ENCODE measurements at places on chromosomes 13 and 19. TPM values are rescaled to one million over a fixed set of nuclear protein-coding genes. Genes with fewer than 3 reads are reported as not detected.

DNA sequence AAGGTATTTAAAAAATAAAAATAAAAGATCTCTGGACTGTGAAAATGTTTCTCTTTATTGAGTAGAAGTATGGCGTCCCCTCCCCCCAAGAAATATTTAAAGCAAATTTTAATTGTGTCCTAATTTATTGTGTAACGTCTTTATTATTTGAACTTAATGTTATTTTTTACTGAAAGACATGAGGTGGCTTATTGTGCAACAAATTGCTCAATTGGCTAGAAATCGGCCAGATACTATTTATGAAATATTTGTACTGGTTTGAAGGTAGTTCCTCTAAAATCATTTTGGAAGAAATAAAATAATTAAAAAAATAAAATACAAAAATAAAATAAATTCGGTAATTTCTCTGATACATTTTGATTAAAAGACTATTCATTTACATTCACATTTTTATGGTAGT, 162.3 kb downstream of the DACH1 start:
- DNase-seq, result no peak

- no peak for DNase-seq
These were observed 17.9 kb upstream of the SHFL start for GRCh38 chr19:10068205-10068604.

GRCh38 chr19:3207461-3208242, 16.8 kb upstream of the CELF5 start:
- no peak for DNase-seq

- no peak for DNase-seq
These were observed 66.8 kb downstream of the KCTD15 start for GRCh38 chr19:33863436-33863835.

DNA sequence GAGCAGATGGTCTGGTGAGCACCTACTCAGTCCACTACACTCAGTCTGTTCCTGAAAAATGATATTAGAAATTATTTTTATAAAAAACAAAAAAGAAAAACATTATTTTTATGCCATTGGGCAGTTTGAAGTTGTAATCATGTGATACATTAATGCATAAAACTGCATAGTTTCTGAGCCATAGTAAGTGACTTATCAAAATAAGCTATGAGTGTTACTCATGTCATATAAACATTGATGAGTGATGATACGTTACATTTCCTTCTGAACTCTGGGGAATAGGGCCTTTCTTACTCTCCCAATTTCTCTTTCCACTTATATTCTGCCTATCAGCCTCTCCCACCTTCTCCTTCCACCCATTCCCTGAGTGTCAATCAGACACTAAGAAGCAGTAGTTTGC, 8.9 kb downstream of the ZNF805 start:
- no peak for DNase-seq

DNA sequence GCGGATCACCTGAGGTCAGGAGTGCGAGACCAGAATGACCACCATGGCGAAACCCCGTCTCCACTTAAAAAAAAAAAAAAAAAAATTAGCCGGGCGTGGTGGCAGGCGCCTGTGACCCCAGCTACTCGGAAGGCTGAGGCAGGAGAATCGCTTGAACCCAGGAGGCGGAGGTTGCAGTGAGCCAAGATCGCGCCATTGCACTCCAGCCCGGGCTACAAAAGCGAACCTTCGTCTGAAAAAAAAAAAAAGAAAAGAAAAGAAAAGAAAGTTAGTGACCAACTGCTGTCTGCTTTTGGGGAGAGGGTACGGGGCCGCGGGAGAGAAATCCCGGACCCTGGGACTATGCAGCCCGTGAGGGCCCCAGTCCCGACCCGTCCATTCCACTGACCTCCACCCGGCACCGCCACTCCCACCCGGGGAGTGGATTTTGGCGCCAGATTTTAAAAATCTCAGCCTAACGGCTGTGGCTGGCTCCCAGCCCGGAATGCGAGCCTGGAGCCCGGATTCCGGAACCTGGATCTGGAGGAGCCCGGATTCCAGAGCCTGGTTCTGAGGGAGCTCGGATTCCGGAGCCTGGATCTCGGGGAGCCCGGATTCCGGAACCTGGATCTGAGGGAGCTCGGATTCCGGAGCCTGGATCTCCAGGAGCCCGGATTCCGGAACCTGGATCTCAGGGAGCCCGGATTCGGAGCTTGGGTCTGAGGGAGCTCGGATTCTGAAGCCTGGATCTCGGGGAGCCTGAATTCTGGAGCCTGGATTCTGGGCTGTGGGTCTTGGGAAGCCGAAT, 6.1 kb upstream of the LMNB2 start:
- DNase-seq, result peak; percentile 98

DNA sequence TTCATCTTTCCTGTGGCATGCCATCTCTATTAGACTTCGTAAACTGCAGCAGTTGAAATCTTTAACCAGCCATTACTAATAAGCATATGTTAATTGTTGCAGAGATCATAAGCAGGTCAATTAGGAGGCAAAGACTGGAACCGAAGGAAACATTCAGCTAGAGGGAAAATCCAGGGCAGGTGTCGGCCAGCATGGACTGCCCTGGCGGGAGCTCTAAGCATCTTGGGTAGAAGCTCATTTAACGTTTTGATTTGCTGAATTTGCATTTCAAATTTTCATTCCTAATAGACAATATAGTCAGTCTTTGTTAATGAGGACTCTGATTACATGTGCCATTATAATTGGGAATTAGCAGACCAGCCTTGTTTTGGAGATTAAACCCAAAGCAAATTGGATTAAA, 238.6 kb downstream of the POU4F1 start:
- no peak for DNase-seq

DNA sequence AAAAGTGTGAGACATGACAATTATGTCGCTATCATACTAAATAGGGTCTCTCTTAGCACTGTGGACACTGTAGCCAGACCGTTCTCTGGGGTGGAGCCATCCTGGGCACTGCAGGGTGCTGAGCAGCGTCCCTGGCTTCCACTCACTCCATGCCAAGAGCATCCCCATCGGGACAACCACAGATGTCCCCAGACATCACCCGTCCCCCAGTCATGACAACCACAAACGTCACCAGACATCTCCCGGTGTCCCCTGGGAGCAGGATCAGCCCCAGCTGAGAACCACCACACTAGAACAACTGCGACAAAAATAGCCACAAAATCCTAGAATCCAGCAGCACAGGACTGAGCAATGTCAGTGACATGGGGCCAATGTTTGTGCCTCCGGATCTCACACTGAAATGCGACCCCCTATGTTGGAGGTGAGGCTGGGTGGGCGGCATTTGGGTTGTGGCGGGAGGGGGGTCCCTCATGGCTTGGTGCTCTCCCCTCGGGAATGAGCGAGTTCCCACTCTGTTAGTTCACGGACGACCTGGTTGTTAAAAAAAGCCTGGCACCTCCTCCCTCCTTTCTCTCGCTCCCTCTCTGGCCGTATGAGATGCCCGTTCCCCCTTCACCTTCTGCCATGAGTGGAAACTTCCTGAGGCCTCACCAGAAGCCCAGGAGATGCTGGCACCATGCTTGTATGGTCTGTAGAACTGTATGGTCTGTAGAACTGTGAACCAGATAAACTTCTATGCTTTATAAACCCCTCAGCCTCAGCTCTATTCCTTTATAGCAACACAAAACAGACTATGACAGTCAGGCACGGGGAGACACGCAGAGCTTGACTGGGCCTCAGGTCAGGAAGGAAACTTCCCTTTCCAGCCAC, 93.9 kb downstream of the GADD45B start:
- DNase-seq, result no peak

DNA sequence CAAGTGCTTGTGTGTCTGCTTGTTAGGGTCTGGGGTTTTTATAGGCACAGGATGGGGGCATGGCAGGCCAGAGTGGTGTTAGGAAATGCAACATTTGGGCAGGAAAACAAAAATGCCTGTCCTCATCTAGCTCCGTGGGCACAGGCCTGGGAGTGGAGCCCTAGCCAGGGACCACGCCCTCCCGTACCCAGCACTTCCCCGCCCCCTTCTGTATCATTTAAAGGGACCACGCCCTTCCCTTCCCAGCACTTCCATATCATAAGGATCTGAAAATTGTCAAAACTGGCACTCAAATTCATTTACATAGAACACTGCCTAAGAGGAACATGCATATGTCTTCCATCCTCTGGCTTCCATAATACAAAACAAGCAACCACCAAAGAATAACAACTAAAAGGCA, 185.8 kb downstream of the B3GLCT start:
- no peak for DNase-seq

DNA sequence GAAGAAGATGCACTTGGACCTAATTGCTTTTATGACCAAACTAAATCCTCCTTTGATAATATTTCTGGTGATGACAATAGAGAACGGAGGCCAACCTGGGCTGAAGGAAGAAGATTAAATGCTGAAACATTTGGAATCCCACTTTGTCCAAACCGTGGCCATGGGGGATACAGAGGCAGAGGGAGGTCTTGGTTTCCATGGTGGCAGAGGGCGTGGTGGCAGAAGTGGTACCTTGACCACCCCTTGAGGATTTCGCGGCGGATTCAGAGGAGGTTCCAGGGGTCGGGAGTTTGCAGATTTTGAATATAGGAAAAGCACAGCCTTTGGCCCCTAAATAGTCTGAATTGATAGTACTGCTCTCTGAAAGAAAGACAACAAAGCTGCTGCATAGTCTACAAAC, 7.2 kb upstream of the LILRB3 start:
- no peak for DNase-seq

- peak; percentile 66 for DNase-seq
These were observed 499 bp downstream of the LSM7 start for GRCh38 chr19:2327773-2328400.

DNA sequence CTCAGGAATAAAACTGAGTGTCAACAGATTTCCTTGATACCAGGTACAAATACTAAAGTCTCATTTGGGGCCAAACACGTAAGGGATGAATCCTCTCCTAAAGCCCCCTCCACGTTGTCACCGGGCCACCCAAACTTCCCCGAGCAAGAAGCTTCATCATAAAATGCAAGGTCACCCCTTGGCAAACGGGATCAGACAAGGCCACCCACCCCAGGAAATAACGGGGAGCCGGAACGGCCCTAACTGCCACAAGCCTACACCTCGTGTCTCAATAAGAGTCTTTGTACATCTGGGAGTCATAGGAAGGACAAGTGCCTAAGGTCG, 717 bp downstream of the EEF2 start:
- no peak for DNase-seq

DNA sequence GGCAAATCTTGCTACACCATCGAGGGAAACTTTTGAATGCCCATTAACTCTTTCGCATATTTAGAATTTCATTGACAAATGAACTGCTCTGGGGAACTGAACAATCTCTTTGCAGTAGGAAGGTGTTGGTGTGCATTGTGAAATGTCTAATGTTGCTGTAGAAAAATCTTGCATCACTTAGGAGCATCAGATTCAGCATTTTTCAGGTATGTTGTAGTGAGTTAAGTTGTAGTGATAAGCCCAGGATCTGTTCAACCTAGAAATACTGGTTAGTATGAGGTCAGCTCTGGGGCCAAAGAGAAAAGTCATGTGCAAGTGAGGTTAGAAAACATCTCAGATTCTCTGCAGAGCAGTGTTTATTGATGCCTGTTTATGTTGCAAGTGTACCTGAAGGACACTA, 4.1 kb downstream of the FRY start:
- no peak for DNase-seq

DNA sequence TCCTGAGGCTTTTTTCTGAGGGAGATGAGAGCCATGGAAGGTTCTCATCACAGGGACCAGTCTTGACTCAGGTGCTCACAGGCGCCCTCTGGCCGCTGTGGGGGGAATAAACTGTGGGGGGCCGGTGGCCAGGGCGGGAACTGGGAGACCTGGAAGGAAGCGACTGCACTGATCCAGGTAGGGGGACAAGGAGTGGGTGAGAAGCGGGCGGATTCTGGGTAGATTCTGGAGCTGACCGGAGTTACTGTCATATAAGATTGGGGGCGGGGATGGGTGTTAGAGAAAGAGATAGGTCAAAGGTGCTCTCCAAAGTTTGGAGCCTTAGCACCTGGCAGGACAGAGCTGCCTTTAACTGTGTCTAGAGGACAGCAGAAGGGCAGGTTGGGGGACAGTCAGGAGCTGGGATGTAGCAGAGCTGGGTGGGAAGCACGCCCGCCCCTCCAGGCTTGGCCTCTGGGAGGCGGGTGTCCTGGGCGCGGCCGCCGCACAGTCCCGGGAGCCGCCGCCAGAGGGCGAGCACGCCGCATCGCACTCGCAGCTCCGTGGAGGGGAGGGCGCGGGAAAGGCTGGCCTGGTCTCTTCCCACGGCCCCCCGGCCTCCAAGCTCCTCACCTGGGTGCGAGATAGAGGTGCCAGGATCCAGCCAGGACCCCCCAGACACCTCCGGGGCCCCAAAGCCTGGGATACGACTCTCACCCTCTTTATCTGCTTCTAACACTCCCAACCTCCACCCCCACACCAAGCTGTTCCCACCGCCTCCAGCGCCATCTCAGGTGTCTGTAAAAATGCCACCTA, 4.2 kb upstream of the DAND5 start:
- DNase-seq, result peak; percentile 65

GRCh38 chr13:43920965-43921674, 41.4 kb downstream of the LACC1 start:
- DNase-seq, result no peak

DNA sequence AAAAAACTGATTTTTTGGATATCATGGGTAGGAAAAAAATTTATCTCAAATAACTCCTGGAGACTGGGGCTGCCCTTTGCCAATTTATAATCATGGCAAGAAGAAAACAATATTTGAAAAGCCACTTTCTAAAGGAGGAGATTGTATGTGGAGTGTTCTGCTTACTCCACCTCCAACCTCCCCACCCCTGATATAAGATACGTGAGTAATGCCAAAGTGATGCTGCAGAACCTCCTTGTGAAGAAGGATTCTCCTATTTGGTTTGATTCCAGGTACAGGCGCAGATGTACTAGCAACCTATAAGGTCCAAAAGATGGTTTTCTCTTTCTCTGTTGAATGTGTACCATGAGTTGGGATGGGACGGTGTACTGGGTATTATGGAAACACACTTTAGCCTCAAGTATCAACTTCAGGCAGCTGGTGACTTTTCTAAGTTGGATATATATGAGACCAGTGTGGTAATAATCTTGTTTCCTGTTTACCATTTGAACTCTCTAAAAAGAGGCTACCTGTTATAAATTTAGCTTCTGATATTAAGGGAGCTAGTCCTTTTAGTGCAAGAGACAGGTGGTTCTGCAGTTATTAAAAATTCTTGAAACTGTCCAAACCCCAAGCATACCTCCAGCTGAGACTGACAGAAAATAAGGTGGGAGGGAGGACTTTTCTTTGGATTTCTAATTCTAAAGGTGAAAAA, 724.0 kb upstream of the MIR17HG start:
- DNase-seq, result no peak

TNFRSF19 gene
- 7.3 TPM for total RNA-seq

APOE gene
- 1.6 TPM for total RNA-seq

GSX1 gene
- not detected for total RNA-seq

RFC3 gene
- total RNA-seq, result 38.9 TPM

CCDC9 gene
- 16.3 TPM for total RNA-seq

FFAR2 gene
- not detected for total RNA-seq

ZFP36 gene
- total RNA-seq, result 18.3 TPM

VSTM1 gene
- total RNA-seq, result not detected

ZNF557 gene
- total RNA-seq, result 15.8 TPM
